Tibial nerve (tissue), 4 donors: ENCODE measurements at places on chromosomes 4 and X. TPM values are rescaled to one million over a fixed set of nuclear protein-coding genes. Genes with fewer than 3 reads are reported as not detected.

The USP17L19 gene
- not detected for total RNA-seq

- no peak for DNase-seq
- H3K36me3 ChIP-seq: no peaks in the 10 kb centered on the region
- no peaks in the 10 kb centered on the region for H3K4me1 ChIP-seq
- no peaks in the 10 kb centered on the region for H3K27me3 ChIP-seq
- H3K4me3 ChIP-seq: no peak overlapping the region
Measured at GRCh38 chr4:159497936-159498335, 395.1 kb downstream of the RAPGEF2 start.

GRCh38 chr4:84167564-84167963, 331.5 kb downstream of the NKX6-1 start:
- no peak for DNase-seq
- no peaks in the 10 kb centered on the region for H3K27me3 ChIP-seq
- H3K36me3 ChIP-seq: no peaks in the 10 kb centered on the region
- H3K4me3 ChIP-seq: no peak overlapping the region
- no peak overlapping the region for H3K27ac ChIP-seq

DNA sequence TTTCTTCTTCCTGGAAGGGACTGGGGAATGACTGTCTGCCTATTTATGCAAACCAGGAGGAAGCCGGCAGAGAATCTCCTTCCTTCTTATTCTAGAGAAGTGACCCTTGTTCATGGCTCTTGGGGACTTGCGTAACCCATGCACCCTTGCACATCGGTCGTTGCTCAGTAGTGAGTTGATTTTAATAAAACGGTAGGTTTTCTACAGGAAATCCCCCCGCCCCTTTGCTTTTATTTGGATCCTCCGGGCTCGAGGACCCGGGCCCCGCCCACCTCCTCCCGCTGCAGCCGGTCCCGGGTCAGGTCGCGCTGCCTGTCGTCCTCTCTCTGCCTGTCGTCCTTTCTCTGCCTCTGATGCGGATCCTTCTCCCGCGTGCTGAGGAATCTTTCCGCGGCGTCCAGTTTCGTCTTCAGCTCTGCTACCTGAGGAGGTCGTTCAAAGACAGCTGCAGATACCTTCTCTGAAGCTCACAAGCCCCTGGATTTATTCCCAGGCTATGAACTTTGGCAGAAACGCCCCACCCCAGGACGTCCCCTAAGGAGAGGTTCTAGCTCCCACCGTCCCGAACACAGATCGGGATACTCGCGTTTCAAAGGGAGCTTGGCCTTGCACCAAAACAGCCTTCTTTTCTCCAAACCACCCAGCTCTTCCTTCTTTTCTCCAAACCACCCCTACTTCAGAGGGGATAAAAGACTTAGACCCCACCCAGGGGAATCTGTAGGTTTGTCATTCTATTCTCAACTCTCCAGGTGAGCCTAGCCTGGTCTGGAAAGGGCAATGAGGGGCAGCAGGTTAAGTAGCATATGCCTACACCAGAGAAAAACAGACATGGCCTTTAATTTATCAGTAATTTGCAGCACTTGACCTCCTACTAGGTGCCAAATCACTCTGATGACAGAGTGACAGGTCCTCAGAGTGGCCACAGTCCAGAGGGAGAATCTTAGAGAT, 7.0 kb downstream of the TNIP3 start:
- H3K27ac ChIP-seq: no peak overlapping the region
- H3K4me3 ChIP-seq: peak overlapping the region; percentile 32
- H3K27me3 ChIP-seq: no peaks in the 10 kb centered on the region
- H3K36me3 ChIP-seq: no peaks in the 10 kb centered on the region

The ADAMTS3 gene
- 1.7 TPM for total RNA-seq

- H3K27ac ChIP-seq: peak overlapping the region; percentile 50
- H3K4me3 ChIP-seq: no peak overlapping the region
- no peak for DNase-seq
- H3K4me1 ChIP-seq: no peaks in the 10 kb centered on the region
Measured at GRCh38 chr4:184817494-184818215, 8.1 kb downstream of the ACSL1 start.

The ASMT gene
- 0.63 TPM for total RNA-seq

DNA sequence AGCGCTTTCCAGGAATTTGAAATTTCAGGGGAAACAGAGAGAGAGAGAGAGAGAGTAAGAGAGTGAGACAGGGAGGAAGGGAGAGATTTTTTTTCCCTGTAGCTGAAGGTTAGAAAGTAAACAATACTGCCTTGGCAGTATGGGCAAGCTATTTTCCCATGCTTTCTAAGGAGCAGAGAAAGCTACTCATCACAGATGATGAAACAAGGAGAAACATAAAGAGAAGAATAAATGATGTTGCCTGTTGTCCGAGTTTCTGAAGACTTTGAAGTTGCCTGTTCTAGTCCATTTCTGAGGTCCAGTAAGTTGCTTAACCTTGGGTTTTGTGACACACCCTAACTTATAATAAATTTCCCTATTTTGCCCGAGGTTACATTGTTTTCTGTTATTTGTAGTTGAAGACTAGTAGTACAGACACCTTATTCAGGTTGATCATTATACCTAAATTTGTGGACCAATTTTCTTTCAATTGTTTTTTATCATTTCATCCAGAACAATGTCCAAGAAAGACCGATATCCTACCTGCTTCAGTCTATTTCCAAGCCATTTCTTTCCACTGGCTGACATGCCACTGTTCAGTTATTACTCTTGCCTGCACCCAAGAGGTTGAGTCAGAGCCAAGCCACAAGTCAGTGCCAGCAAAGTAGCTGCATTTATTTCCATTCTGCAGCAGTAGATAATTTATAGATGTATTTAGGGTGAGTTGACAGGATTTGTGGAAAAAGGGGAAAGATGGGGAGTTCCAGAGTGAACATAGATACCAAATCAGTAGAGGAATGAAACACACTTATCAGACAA, 49.7 kb upstream of the SLC16A2 start:
- peaks cover 6% of the 10 kb centered on the region for H3K27me3 ChIP-seq
- DNase-seq: no peak
- H3K27ac ChIP-seq: no peak overlapping the region
- H3K36me3 ChIP-seq: no peaks in the 10 kb centered on the region

DNA sequence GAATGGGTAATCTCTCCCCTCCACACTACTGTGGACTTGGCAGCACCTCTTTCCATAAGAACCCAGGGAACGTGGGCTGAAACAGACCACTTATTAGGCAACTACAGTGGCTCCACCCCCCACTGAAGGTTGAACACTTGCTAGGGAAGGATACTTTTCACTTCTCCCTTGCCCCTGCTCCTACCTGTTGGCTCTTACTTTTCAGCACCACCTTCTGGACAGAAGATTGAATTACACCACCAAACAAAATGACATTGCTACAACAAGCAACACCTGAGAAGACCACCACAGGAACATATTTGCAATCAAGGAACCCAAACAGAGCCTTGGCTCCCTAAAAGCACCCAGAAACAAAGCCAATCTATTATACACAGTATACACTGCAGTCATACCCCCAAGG, 132.1 kb upstream of the CXCL13 start:
- no peaks in the 10 kb centered on the region for H3K27me3 ChIP-seq
- H3K4me3 ChIP-seq: no peak overlapping the region
- H3K36me3 ChIP-seq: no peaks in the 10 kb centered on the region
- H3K27ac ChIP-seq: no peak overlapping the region
- no peak for DNase-seq

GRCh38 chrX:154462396-154462795, 4.3 kb downstream of the PLXNA3 start:
- no peak overlapping the region for H3K4me3 ChIP-seq
- no peaks in the 10 kb centered on the region for H3K4me1 ChIP-seq
- no peaks in the 10 kb centered on the region for H3K27me3 ChIP-seq

GRCh38 chr4:8392591-8393190, 47.8 kb downstream of the ACOX3 start:
- peak overlapping the region; percentile 81 for H3K27ac ChIP-seq
- peaks cover 22% of the 10 kb centered on the region for H3K4me1 ChIP-seq
- no peaks in the 10 kb centered on the region for H3K27me3 ChIP-seq

GRCh38 chr4:113639326-113639725, 122.2 kb downstream of the CAMK2D start:
- no peak overlapping the region for H3K4me3 ChIP-seq
- no peak overlapping the region for H3K27ac ChIP-seq
- H3K4me1 ChIP-seq: peaks cover 38% of the 10 kb centered on the region
- no peaks in the 10 kb centered on the region for H3K36me3 ChIP-seq
- DNase-seq: no peak
- H3K27me3 ChIP-seq: no peaks in the 10 kb centered on the region

GRCh38 chr4:71237641-71238040, 101.2 kb upstream of the SLC4A4 start:
- H3K27me3 ChIP-seq: no peaks in the 10 kb centered on the region
- H3K4me3 ChIP-seq: no peak overlapping the region
- H3K4me1 ChIP-seq: no peaks in the 10 kb centered on the region

GRCh38 chr4:26342328-26343037, 21.7 kb downstream of the RBPJ start:
- peaks cover 73% of the 10 kb centered on the region for H3K4me1 ChIP-seq
- H3K36me3 ChIP-seq: no peaks in the 10 kb centered on the region
- H3K27me3 ChIP-seq: no peaks in the 10 kb centered on the region
- H3K27ac ChIP-seq: no peak overlapping the region
- DNase-seq: no peak

- no peaks in the 10 kb centered on the region for H3K27me3 ChIP-seq
- H3K4me3 ChIP-seq: no peak overlapping the region
- no peaks in the 10 kb centered on the region for H3K4me1 ChIP-seq
- no peak for DNase-seq
- no peak overlapping the region for H3K27ac ChIP-seq
Measured at GRCh38 chrX:130769835-130770234, 133.2 kb downstream of the ENOX2 start.

DNA sequence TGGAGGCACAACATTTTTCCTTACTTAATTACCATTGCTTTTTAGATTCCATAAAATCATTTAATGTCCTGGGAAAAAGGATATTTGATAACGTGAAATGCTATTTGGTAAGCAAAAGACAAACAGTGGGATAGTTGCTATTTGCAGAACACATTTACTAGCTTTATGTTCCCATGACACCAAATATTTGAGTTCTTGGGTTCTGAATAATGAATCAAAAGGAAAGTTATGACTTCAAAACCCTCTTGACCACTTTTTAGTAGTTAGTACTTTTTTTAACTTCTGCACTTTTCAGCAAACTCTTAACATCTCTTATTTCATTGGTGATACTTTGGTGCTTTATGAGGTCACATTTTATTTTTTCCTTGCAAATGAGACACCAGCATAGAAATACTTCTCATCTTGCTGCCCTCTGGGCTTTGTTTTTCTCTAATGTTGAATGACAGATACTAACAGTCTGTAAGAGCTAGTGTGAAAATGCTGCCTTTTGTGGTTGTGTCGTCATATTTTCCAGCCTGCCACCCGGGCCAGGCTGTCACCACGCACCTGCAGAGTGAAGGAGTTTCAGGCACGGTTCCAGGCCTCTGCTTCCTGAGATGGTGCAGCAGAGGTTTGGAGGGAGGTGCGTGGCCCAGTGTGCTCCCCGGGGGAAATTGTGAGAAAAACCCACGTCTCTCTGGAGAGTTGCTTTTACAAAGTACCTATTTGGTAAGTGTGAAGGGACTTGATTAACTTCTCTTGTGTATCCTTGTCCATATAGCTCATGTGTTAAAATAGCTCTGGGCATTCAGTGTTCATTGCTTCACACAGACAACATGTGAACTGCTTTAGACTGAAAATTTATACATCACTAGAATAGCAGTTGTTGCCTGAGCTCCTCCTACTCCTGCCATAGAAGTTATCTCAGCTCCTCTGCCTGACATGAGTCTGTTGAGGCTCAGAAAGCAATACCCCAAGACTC, 34.7 kb downstream of the MSL3 start:
- H3K27me3 ChIP-seq: no peaks in the 10 kb centered on the region
- no peaks in the 10 kb centered on the region for H3K4me1 ChIP-seq
- no peak overlapping the region for H3K27ac ChIP-seq
- H3K36me3 ChIP-seq: no peaks in the 10 kb centered on the region
- no peak overlapping the region for H3K4me3 ChIP-seq
- no peak for DNase-seq

GRCh38 chrX:87896057-87896456, 378.5 kb downstream of the KLHL4 start:
- H3K4me1 ChIP-seq: no peaks in the 10 kb centered on the region
- H3K36me3 ChIP-seq: no peaks in the 10 kb centered on the region
- H3K27me3 ChIP-seq: no peaks in the 10 kb centered on the region
